ENCODE measurements at places on chromosomes 2 and 18.

DNA sequence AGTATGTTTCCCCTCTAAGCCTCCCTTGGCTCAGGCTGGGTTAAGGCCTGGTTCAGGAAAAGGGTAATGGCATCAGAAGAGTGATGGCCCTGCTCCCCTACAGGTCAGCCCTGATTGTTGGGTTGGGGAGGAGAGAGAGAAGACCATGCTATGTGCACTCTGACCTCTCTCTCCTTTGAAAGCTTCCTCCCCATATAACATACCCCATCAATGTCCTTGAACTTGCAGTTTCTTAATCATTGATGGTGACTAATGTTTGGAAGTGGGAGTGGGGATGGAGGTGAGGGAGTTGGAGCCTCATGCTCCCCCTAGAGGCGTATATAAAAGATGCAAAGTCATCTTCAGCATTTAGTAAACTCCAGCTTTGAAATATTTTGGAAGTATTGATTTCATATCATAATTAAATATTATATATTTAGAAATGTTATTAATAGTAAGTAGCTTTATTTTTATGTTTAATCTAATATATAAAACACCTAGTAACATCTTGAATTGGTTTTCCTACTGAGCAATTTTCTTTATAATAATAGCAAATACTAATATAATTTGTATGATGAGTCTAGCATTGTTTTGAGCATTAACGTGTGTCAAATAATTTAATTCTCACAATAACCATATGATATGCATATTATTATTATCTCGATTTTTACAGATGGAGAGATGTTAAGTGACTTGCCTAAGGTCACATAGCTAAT, 8.8 kb downstream of the PLCL1 start:
- DNase-seq: no peak

GRCh38 chr2:130391872-130392670, 36.2 kb downstream of the PTPN18 start:
- no peak for DNase-seq

DNA sequence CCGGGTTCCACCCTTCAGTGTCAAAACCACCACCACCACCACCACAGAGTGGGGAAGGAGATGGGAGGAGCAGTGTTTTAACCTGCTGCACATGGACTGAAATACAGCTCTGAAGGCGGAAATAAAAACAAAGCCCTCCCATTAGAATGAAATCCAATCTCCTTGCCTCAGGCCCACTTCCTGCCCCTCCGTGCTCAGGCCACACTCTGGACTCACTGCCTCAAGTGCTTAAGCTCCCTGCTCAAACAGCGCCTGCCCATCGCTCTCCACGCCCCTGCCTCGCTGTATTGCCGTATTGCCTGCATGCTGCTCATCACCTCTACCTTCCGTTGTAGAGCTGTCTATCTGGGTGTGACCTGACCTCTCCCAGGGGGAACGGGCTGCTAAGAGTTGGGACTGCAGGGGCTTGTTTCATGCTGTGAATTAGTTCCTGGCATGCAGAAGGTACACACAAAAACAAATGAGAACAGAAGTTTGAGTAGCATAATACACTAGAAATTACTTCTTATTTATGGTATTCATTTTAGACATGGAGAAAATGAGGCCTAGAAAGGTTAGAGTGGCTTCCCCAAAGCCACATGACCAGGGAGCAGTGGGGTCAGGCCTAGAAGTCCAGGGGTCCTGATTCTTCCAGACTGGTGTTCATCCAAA, 31.6 kb upstream of the NEB start:
- DNase-seq: no peak

DNA sequence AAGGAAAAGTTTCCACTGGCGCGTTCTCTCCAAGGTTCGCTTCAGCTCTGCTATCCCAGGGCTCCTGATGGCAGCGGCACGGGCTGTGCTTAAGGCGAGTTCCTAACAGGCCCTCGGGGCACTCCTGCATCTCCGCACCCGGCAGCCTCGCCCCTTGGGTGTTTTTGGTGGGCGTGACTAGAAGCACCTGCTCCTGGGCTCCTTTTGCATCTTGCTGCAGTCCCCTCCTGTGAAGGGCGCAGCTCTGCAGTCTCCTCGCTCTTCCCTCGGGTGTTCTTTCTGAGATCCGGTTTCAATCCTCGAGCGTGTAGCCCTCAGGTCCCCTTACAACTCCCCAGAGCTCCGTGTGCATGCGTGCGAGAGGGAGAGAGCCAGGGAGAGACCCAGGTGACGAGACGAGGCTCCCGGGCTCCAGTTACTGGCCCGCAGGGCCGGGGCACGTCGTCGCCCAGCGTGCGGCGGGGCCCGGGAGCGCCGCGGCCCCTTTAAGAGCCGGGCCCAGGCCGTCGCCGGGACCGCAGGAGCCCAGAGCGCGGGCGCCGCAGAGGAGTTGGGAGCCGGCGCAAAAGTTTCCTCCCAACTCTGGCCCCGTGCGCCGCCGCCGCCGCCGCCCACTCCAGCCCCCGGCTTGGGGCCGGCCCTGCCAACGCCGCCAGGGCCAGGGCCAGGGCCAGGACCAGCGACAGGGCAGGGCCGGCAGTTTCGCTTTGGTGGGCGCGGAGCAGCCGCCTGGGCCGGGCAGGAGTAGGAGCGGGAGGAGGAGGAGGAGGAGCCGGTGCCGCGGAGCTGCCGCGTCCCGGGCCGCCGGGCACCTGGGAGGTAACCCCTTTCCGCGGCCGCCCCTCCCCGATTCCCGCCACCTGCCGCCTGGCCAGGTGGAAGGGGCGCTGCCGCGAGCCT, at the start of gene PARD3B:
TSS of gene PARD3B (plus strand) at position 515 of the 900 bp plus-strand sequence. CDS start 525 bp downstream, outside the sequence.
- DNase-seq: no peak

DNA sequence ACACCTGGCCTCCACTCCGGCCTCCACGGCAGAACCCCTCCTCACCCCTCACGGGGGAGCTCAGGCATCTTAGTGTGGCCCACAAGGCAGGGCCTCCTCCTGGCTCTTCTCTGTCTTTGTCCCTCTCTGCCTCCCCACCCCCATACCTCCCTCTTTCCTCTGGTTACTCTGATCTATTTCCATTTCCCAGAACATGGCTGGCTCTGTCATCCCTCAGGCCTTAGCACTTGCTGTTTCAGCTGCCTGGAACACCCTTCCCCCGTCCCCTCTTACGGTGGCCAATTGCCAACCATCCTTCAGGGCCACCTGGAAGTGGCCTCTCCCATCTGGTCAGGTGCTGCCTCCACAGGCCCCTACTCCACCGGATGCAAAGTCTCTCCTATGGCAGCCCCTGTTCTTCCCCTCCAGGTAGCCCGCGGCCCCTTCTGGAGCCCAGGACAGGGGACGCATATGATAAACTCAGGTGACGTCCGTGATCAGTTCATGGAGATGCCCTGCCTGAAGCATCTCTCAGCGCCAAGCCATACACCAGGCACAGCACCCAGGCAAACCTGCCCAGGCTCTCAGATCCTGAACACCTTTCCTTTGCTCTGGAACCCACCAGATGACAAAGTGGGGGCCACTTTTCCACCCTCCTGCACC, 3.6 kb upstream of the ECEL1 start:
- no peak for DNase-seq

GRCh38 chr2:48043746-48044145, 137.4 kb upstream of the FBXO11 start:
- DNase-seq: no peak

- DNase-seq: no peak
Measured at GRCh38 chr2:213247566-213247965, 36.7 kb upstream of the SPAG16 start.

DNA sequence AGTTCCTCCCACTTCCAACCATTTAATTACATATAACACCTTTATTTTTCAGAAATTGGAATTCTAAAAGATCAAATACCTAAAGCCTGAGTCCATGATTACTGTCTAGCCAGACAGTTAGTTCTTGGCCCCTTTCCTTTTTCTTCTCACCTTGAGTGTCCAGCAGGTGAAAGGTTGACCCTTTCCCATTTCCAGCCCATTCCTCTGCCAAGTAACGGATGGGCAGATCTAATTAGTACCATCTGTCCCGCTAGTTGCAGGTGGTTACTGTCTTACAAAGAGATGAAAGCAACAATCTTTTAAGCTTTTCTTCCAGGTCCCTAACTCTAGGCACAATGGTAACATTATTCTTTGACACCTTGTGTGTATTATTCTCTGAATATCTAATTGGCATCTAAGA, 506.7 kb downstream of the ARHGAP15 start:
- DNase-seq: no peak

- DNase-seq: no peak
Measured at GRCh38 chr2:43391878-43392215, 165.4 kb upstream of the ZFP36L2 start.

- no peak for DNase-seq
Measured at GRCh38 chr2:65878011-65878340, 445.6 kb upstream of the SPRED2 start.

DNA sequence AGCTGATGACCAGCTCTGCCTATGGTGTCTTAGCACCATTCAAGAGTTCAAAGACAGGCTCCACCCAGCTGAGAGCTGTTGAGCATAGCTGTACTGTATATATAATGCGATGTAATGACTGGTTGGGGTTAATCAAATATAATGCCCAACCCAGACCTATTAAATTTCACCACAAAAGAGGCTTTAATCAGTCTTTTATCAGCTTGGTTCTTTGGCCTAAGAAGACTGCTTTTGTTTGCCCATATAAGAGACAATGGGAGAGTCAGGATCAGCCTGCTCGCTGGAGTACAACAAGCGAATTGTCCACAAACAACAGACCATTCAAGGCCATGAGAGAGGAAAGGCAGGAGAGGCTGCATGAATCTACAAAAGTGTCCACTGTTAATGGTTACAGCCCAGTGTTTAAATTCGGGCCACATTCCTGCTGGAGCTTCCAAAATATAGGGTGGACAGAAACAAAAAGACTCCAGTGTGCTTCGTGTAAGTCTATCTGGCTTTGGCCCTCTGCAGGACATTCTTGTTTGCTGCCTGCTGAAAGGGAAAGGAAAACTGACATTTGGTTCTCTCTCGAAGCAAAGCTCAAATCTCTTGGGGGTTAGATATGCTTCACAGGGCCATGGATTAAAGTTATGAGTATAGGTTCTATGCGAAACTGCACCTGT, 299.0 kb upstream of the FBXO11 start:
- no peak for DNase-seq

GRCh38 chr2:96540136-96540535, 3.6 kb downstream of the ARID5A start:
- no peak for DNase-seq

DNA sequence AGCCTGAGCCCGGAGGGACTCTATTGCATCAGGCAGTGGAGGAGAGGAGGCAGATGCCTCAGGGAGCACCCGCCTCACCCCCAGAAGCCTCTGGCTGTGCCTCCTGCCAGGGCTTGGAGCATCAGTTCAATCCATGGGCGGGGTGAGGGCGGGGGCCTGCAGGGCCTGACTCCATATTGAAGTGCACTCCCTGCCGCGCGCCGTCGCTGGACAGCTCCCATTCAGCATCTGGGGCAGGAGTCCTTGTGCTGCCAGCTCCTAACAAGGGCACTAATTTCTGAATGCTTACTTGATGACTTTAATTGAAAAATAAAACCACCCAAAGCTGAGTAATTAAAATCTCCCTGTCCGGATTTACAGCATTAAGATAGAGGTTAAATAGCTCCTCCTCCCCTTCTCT, 23.8 kb downstream of the C1QL2 start:
- DNase-seq: no peak

GRCh38 chr2:20596973-20597859, 53.7 kb downstream of the HS1BP3 start:
- no peak for DNase-seq

GRCh38 chr2:3200420-3200939, 177.1 kb downstream of the EIPR1 start:
- DNase-seq: no peak

DNA sequence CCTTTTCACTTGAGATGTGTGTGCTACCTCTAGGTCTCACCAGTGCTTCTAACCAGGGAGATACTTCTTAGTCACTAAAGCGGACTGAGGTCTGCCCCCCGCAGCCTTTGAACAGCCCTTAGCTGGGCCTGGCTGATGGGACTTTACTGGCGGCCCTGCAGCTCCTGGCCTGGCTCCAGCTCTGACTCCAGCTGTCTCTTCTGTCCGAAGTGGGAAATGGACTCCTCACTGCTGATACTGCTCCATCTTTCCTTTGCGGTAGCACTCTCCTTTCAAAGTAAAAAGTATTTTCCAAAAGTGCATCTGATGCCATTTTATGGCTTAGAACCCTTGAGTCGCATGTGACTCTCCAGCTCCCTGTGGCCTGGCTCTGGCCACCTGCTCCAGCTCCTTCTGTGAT, 64.5 kb downstream of the ATP9B start:
- DNase-seq: no peak

DNA sequence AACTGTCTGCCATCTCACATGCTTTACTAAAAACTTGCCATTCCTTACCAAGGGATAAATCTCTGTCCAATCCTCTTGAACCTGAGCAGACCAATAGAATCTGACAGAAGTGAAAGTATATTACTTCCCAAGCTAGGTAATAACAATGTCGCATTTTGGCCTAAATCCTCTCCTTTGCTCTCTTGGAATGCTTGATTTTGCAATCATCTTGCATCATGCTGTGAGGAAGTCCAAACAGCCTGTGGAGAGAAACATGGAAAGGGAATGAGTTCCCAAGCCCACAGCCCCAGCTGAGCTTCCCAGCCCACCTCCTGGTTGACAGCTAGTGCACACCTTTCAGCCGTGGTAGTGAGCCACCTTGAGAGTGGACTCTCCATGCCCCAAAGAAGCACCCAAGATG, 540.6 kb downstream of the STK39 start:
- no peak for DNase-seq

DNA sequence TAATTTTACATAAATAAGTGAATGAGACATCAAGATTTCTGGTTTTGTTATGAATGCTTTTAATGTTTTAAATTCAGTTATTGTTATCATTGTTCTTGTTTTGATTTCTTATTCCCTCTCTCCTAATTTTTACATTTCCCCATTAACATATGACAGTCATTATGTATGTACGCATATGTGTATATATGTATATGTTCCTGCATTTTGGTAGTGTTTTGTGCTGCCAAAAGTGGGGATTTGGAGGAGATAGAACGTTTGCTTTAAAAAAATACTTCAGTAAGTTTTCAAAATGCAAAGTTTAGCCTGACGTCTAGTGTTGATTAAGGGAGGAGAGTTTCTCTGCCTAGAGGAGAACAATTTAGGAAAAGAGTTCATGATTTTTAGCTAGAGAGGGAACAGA, 385.2 kb downstream of the EPHA4 start:
- no peak for DNase-seq

DNA sequence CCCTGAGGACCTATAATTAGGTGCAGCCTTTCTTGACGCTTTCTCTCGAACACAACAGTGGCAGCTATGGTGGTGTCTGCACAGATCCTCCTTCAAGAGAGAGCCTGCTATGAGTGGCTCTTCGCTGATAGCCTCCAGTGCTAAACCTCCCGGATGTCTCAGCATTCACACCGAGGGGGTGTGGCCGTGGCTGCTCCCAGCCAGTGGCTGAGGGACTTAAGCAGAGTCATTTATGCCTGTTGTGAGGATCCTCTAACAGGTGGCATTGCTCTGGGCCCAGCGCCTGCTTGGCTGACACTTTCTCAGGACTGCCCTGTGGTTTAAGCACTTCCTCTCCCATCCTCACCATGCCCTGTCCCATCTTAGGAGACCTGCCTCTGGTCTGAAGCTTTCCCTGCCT, 592.0 kb upstream of the LRRTM1 start:
- DNase-seq: no peak

DNA sequence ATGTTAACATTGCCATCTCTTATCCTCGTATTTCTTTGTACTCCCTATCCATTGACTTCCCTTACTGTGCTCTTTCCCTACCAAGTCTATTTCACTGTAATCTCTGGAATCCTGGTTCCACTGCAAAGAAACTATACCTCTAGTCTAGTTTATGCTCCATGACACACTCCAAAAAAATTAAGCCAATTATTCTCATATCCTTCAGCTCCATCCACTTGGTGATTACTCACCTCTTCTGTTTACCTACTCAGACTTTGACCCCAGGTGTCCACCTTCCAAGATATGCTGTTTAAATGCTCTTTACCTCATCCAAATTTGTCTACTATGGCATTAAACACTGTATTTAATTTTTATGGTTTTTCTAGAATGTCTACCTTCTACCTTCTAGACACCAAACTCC, 137.9 kb downstream of the ATAD2B start:
- no peak for DNase-seq

Data from NK-92 treated with Interleukin-12 subunit alpha and Interleukin-12 subunit beta, amount 100 ng/mL, for 24 hours (cell line).